Renal cortex interstitium (tissue), 15 donors: ENCODE measurements at places on chromosomes 12 and 14.

DNA sequence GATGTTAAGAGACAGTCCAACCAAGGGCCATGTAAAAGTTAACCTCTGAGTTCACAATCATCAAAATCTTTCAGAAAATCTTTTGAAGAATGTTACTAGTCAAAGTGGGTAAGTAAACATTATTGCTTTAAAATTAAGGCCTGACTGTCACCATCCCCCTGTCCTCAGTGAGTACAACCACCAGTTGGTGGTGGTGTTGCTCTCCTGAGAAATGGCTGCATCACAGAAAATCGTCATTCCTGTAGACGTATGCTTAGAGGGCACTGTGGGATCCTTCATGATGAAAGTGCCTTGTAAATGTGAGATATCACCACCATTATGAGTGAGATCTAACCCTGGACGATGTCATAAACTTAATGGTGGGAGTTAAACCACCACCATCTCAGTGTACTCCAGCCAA is 451.2 kb downstream of the RPS29 start:
- no peak for DNase-seq

DNA sequence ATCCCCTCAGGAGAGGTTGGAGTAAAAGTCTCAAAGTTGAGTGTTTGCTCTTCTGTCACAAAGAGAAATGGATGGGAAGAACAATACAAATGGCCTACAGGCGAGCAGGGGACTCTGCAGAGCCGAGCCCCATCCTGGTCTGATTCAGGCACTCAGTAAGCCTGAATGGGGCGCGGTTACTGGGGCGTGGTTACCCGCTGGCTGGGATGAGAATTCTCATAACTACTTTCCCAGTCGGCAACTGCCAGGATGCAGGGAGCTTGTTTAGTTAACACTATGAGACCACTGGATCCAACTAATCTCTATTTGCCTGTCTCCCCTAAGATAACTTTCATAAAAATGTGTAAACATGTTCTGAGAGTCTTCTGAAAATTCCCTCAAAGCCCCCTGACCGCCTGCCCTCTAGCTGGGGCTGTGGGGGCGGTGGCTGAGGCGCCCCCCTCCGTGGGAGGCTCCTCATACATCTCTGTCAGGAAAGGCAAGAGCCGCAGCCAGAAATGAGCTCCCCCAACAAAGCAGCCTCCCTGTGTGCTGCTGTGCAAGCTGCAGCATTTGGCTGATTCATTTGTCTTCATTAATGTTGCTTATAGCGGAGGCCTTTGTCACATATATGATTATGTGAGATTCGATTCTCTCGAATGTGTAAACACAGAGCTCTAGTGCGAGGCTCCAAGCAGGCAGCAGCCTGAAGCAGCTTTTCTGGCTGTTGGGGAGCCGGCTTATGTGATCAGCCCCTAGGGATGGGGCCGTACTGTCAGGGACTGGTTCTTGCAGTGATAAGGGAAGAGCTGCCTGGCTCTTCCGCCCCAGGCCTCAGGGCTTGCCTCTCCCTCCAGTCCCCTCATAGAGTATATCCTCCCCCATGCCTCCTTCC is 126.1 kb upstream of the ARHGAP5 start:
- peak; percentile 69 for DNase-seq

DNA sequence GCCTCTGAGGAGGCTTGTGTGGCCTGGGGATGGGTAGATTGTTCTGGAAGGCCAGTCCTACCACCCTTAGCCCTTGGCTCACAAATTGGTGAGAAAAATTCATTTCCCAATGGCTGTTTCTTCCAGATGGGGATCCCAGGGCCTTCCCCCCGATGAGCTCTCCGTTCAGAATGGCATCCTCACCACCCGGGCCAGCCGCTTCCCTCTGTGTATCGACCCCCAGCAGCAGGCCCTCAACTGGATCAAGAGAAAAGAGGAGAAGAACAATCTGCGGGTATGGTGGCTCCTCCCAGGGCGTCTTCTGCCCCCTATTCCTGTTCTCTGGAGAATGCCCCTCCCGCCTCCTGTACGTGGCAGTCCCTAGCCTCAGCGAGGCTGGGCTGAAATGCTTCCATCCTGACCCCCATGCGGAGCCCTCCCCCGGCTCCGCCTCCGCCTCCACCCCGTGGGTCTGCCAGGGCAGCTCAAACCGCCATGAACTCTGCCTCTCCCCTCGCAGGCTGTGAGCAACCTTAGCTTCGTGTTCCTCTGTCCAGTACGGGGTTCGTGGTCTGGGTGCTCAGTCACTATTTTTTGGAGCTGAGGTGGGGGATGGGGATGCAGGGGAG is 57.8 kb downstream of the CCDC92 start:
- DNase-seq = no peak

DNA sequence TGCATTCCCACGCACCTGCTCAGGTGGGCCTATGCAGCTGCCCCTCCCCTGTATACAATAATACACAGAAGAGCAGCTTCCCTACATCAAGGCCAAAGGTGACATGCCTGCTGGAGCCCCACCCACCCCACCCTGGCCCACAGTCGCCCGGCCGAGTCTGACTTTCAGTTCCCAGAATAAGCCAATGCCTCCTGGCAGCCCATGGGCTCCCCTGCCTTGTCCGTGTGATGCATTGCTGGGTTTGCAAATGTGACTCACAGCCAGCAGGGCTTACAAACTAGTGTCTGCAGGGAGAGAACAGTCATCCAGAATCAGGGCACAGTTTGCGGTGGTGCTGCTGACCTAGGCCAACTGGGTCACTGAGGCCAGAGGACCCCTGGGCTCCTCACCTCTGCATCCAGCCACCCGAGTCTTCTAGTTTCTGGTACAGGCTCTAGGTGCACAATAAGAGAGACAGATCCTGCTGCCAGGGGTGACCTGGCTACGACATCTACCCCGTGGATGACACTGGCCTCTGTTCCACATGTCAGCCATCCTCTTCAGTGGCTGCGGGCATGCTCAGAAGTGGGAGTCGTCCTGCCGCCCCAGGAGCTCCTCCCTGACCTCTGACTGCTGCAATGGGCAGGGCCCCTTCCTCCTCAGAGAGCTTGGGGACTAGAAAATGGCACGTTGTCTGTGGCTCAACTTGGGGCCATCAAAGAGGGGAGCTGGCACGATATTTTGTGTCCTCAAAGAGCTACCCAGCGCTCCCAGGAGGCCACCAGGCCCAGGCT is 84.5 kb downstream of the CHGA start:
- no peak for DNase-seq
